ENCODE measurements at places on chromosomes 2 and 18.

- DNase-seq, result no peak
Measured at GRCh38 chr2:120993661-120994060, 258.0 kb downstream of the GLI2 start.

DNA sequence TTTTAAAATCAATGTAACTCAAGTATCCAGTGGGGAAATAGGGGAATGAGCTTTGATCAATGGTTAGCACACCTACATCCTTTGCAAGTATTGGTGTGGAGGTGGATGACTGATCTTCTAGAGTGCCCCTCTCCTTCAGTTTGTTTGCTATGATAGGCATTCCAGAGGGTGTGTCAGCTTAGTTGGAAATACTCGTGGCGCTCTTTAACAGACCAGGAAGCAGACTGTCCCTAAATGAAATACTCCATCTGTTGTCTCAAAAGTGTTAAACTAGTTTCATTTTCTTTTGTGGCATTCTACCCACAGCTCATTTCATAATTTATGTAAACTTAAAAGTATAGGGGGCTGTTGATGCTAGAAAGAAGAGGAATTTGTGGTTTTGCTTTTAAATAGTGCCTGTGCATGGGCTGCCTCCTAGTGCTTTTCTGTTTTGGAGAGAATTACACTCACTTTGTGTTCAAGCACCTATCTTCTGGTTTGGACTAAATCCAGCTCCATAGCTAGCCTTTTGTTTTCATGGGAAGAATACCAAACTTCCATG, 66.2 kb downstream of the STAT1 start:
- DNase-seq, result no peak

GRCh38 chr18:23087352-23087751, 47.9 kb upstream of the CABLES1 start:
- no peak for DNase-seq

DNA sequence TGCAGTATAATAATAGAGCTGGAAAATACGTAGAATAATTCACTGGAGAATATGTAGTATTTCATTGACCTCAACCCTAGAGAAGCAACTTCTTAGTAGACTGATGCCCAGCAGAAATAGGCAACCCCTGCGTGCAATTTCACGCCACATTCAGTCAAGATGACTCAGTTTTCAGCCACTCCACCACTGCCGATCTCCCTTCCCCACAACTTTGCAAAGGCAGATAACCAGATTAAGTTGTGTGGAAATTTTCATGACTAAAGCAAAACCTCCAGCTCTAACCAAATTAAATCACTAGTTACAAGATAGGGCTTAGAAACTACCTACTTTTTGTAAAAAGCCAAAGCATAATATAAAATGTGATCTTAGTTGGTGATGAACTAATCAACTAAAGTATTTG, 63.3 kb upstream of the STK17B start:
- DNase-seq, result no peak

DNA sequence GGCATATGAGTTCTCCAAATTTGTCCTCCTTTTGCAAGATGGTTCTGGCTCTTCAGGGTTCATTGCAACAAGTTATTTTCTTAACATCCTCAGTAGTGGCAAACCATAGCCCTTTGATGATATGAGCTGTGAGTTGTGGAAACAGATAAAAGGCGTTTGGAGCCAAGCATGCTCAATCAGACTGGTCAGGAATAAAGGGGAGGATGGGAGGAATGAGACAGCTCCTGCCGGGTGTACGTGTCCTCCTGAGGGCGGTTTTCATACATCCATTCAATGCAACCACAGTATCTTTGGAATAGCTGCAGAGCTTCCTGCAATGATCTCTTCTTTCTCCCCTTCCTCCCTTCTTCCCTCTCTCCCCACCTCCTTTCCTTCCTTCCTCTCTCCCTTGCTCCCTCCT, 245.8 kb downstream of the GLI2 start:
- no peak for DNase-seq

DNA sequence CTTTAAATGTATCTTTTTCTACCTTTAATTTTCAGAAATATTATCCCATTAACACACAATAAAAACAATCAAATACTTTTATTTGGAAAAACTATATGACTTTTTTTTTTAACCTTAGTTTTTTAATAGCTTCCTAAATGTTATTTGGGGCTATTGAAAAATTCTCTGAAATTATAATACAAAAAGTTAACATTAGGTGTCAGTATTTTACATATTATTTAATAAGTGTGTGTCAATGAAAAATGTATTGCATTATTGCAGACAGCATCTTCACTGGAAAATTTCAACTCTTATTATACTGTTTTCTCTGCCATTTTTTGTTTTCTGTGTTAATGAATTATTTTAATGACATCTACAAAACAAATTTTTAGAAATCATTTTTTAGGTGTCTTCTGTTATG, 51.1 kb upstream of the ARHGAP15 start:
- DNase-seq, result no peak

DNA sequence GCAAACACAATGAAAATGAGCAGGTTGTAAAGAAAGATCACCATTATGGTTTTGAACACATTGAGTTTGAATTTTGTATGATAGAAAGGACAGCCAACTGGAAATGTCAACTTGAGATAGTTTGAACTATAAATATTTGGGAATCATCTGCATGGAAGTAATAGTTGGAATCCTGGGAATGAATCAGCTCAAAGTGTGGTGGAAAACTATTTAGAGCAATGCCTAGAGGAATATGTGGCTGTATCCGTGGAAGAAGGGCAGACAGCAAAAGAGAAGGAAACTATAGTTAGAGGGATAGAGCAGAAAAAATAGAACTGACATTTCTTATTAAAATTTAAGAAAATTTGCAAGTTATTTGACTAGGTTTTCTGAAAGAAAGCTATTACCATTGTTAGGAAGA, 112.5 kb upstream of the OTX1 start:
- no peak for DNase-seq

DNA sequence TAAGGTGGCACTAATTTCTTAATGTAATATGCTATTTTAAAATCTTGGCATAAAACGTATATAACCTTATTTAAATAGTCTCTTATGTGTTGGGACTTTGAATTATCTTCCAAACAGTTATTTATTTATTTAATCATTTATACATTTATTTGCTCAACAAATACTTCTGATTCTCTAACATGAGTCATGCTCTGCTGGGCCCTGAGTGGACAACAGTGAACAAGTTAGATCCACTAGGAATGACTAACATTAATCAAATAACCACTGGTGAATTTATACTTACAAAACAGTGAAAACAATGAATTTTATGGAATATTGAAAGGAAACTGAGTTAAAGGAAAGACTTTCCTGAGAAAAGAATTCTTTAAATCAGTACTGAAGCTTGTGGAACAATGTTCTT, 1257.2 kb upstream of the CHAC2 start:
- DNase-seq, result no peak

DNA sequence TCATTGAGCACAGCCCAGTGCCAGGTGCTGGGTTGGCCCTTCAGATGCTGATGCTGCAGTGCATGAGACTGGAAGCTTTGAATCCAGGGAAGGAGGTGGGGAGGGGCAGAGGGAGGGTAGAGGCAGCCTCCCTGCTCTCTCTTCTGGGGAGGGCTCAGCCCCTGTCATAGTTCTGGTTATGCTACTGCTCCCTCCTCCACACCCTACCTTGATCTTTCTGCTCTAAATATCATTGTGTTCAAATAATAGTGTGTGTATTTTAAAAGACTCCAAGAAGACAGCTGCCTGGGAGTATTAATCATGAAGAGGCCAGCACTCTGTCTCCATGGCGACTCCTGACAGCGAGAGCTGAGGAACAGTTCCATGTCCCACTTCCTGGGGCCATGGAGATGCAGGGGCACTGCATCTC, 3.8 kb upstream of the EGR4 start:
- DNase-seq, result no peak

DNA sequence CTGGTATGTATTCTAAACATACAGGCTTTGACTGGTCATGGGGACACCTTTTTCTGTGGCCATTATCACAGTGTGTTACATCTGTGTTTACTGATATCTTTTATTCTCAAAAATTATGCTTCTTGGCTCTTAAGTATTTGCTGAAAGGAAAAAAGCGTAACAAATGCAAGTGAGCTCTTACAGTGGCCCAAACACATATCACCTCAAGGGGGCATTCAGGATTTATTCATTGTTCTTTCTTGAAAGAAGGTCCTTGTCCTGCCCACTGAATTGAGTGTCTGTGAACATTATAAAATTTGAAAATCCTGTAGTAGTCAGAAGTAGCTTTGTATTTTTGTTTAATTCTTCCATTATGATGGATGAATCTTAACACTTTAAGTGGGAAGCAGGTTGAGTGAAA, 454.5 kb downstream of the XIRP2 start:
- no peak for DNase-seq

DNA sequence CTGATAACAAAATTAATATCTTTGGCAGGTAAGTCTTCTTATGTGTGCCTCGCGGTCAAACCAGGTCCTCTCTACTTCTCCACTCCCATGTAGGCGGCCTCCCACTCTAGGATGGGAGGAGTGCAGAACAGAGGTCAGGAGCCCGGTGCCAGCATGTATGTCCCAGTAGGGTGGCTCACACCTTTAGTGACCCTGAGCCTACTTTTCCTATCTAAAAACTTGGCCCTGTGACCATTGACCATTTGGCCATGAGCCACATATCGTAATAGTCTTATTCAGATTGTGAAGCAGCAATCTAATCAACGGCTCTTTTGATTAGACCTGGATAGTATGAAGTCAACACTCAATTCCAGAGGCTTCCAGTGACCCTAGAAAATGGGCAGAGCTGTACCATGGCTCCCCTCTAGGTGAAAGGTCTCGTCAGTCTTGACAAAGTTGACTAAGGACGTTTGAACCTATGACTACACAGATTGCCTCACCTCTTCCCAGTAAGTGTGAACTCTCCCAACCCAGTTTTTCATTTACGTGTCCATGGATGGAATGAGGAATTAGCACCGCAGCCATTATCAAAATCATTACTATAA, 17.1 kb upstream of the FABP1 start:
- DNase-seq, result no peak

- no peak for DNase-seq
Measured at GRCh38 chr2:96547731-96548171, 11.2 kb downstream of the ARID5A start.

DNA sequence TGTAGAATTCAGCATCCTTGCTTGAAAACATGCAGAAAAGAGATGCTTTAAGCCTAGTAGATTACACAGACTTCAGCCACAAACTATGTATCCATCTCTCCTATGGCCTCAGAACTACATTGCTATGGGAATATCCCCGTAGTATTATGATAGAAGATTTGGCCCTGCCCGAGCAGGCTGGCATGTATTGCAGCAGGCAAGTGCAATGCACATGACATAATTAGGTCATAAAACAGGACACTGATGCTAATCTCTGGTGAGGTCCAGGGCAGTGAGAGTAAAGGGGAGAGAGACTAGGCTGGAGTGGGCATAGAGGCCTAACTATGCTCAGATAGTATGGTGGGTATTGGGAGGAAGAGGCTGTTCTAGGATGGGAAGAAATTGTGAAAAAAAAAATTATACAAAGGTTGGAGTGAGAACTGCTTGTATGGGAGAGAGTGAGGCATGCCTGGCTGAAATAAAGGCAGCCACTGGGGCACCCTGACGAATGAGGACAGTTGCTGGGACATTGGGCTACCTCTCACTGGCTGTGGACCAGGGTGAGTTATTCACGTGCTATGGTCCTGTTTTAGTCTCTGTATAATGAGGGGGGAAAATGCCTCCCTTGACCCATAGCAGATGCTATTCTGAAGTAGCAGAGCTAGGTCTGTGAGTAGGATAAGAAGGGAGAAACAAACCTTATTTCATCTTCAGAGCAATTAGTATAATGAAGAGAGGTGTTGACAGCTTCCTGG, 1.6 kb upstream of the PLA2R1 start:
- no peak for DNase-seq

DNA sequence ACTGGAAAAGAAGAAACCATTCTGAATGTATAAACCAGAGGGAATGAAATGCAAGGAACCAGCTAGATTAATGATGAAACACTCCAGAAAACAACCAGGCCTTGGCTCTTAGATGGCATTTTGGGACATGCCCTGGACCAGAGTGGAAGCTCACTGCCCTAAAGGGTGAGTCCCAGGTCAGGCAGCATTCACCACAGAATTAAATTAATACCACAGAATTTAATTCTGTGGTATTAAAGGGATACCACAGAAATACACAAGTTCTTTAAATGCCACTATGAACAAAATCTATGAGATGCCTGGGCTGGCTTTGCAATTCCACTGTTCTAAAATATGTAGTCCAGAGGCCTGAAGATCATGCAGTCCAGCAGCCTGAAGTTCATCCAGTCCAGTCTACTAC, 122.3 kb upstream of the KYNU start:
- no peak for DNase-seq

GRCh38 chr2:119024152-119024551, 82.2 kb downstream of the MARCO start:
- no peak for DNase-seq

- peak; percentile 1 for DNase-seq
Measured at GRCh38 chr2:70340761-70341476, 39.1 kb upstream of the FAM136A start.

DNA sequence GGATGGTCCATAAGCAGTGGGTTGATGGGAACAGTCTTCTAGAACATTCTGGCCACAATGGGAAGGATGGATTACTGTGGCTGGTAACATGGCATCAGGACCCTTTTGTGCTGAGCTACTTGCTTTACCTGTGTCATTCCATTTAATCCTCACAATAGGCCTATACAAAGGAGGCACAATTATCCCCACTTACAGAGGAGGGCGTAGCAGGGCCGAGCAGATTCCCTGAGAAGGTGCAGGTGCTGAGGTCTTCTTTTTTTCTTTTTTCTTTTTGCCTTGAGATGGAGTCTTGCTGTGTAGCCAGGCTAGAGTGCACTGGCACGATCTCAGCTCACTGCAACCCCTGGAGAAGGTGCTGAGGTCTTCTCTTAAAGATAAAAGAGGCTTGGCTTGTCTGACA, 6.7 kb upstream of the LRRC30 start:
- DNase-seq, result no peak

DNA sequence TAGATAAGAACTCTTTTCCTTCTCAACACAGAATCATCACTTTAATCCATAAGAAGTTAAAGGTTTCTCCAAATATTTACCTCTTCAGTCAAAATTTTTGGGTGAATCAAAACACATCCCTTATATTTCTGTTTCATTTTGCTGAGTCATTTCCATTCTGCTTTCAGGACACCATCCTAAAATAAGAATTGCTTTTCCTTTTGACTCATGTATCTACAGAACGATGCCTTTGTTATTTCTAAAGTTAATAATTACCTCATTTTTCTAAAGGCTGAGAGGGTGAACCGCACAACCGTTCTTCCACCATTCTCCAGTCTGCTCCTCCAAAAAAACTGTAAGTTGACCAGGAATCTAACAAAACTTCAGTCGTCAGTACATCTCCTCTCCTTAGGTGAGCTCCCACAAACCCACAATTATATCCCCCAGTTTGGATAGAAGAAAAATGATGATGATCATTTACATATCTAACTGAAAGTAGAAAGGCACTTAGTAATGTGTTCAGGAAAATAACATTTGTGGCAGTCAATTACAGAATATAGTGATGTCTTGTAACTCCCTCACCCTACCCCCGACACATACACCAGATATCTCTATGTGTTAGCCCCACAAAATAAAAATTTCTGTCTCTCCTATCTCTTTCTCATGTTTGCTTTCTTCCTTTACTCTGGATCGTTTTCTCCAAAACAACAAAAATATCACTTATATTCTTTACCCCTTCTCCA, 162.5 kb downstream of the RAD51AP2 start:
- DNase-seq, result no peak

Data from stimulated activated CD4-positive, alpha-beta T cell treated with anti-CD3 and anti-CD28 coated beads, Interleukin-1b, Interleukin-23, amount 100 ng/mL, for 1 hour (primary cell).